ENCODE measurements at places on chromosomes 2 and 18.

- no peak for DNase-seq
Observed at GRCh38 chr2:100971221-100971620, 30.9 kb upstream of the RPL31 start.

GRCh38 chr2:128291161-128291843 is 27.4 kb downstream of the HS6ST1 start:
- DNase-seq, result no peak

DNA sequence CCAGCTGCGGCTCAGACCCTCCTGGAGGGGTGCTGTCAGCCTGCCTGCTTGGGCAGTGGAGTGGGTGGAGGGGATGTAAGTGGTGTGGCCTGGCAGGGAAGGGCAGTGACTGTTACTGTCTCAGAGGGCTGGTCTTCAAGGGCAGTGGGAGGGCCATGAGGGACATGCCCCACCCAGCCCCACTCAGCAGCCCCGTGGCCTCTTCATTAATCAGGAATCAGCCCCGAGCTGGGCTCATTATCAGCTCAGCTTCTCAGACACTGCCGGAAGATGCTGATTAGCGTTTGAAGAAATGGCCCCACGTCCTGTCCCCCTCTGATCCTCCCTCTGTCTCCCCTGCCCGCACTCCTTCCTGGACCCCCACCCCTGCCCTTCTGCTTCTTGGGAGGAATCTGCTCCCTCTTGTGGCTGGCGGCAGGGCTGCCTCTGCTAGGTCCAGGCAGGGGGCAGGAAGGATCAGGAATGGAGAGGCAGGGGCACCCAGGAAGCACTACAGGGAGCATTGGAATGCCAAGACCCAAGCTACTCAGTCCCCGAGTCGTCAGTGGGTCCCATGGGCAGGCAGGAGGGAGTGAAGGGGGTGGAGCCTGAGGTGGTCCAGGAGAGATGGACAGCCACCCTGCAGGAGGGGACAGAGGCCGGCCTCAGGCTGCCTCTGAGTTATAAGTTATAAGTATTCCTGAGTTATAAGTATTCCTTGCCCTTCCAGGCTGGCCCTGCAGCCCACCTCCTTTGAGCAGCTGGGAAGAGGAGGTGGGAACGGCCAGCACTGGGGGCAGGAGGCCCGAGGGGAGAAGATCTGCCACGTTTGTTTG is 7.0 kb downstream of the ASIC4 start:
- no peak for DNase-seq

DNA sequence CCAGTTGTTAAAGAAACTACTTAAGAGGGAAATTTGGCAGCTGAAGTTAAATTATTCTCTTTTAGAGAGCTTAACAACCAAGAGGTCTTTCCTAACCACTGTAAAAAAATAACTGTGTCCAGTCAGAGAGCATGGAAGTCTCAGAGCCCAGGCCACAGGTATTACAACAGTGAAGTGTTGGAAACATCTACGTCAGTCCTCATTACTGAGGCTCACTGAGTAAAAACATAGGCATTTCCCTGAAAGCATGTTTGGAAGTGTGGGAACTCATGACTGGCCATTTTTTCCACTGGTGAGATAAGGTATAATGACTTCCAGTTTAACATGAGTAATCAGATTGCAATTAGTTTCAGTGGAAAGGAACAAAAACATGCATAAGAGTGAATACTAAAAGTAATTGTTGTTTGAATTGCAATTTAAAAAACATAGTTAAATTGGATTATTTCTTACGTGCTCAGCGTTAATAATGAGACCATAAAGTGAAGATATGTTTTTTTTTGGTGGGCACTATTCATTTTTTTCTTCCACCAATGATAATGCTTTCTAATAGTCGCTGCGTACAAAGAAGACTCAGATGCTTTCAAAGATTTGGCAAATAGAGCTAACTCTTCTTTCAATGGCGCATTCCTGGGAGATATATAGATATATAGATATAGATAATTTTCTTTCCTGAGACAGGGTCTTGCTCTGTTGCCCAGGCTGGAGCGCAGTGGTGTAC is 60.8 kb downstream of the EFEMP1 start:
- DNase-seq, result no peak

DNA sequence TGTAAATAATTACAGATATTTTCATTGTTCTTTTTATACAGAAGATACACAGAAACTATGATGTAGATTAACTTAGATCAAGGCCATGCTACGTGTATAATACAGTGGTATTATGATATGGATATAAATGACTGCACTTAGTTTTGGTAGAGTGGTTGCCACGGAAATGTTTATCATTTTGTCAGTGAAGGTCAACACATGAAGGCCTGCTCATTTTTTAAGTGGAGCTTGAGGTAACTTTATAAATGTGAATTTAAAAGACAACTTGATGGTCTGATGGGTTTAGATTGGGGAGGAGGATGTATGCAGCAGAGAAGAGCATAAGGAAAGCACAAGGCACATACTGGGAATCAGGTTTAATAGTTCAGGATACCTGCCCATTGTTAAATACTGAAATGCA is 14.4 kb upstream of the BBS5 start:
- DNase-seq, result no peak

DNA sequence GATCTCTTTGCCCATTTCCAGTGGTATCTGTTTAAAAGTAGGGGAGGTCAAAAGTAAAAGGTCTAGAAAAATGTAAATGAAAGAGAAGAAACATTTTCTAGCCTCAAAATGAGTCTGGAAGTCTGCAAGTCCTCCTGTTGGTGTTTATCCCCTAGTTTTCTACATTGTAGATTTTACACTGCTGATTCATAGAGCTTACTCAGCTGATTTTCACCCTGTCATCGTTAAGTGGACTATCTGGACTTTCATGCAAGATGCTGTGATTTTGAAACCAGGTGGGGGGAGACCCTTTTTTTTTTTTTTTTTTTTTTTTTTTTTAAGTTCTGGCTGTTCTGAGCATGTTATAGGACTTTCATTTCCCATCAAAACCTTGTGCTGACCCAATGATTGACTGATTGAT is 10.3 kb downstream of the HOXD3 start:
- no peak for DNase-seq

DNA sequence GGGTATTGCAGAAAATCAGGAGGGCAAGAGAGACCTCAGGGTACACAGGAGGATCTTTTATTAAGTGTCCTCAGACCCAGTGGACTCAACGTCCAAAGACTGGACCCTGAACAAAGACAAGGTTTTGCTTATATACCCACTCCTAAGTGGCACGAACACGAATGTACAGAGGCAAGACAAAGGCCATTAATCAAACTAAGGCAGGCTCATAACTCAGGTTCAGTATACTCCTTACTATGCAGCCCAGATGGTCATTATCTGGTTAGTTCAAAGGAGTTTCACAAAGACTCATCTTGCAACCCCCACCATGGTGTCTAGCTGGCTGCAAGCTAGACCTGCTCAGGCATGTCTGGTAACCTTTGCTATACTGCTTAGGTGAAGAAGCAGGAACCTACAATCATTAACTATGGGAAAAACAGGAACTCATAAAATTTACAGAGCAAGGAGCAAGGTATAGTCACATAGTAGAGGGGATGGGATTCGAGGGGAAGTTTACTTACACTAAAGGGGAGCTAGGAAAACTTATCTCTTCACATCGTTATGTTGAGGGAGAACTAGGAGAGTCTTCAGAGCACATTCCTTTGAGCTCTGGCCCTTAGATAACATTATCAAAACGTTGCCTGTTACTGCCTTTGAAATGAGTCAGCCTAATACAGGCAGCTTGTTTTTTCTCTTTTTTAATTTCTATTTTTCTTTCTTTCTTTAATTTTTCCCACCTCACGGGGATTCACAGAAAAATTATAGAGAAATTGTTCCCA is 33.9 kb downstream of the SLC4A3 start:
- no peak for DNase-seq

DNA sequence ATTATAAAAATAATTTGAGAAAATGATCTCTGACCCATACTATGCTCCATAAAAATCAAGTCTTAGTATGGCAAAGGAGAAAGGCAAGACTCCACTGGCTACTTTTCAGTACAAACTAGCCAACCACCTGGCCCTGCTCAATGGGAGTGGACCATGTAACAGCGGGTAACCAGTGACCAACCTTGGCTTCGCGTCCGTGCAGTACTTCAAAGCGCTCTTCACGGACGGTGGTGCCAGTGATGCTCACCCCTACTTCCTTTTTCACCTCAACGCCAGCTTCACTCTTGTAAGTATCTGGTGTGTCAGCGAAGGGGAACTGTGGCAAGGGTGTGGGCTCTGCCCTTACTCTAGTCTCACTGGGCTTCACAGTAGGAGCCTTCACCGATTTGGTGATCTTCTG is 23.3 kb downstream of the TTN start:
- DNase-seq, result no peak

- no peak for DNase-seq
Observed at GRCh38 chr2:222256250-222256649, 42.5 kb downstream of the PAX3 start.

DNA sequence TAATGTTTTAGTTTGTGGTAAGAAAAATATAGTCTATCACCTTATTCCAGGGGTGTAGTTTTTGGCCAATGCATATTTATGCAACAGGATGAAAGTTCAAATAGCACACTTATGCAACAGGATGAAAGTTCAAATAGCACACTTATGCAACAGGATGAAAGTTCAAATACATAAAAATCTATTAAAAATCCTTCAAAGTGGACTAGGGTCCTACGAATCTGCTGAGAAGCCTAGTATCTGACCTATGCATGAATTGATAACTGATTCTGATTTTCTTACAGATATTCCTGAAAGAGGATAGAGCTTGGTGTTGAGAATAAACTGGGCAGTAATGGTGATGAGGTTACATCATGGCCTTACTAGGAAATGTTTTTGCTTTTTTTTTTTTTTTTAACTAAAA is 2.8 kb downstream of the PECR start:
- no peak for DNase-seq

DNA sequence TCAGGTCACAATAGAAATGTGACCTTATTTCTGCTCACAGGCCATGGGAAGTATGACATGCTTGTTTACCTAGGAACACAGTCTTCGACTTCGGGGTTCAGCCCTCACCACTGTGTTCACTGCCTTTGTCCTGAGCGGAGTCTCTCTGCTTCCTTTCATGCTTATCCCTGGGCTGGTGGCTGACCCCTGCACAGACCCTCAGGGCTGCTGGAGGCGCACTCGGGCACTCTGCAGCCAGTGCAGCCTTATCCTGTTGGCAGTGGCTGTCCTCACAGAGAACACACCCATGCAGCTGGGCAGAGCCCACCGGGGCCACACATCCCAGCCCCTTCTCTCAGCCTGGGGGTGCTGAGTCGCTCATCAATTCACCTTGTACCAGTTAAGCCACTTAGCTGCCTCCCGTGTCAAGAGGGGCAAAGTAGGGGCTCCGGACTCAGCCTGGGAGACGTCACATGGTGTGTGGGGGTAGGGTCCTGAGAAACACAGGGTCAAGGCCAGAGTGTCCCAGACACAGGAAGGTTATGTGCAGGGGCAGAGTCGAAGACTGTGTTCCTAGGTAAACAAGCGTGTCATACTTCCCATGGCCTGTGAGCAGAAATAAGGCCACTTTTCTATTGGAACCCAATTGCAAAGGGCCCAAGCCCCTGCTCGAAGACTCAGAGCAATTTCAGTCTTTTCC is 107.5 kb downstream of the FAM210A start:
- no peak for DNase-seq

DNA sequence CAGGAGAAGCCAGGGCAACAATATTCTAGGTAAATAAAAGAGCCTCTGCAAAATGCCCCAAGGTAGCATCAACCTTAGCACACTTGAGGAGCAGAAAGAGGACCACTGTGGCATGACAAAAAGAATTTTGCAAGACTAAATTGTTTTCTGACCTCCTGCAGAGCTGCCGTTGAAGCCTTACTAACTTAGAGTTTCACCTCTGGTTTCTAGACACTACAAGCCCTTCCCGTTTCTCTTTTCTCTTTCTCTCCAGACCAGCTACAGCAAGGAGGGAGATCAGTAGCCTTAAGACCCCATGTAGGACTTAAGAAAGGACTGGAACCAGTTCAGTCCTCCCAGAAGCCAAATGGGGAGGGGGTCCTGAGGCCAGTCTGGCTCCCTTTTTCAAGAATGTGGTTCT is 73.3 kb upstream of the SP3 start:
- DNase-seq, result no peak

- DNase-seq, result no peak
Observed at GRCh38 chr18:24414349-24415003, 12.0 kb upstream of the IMPACT start.

DNA sequence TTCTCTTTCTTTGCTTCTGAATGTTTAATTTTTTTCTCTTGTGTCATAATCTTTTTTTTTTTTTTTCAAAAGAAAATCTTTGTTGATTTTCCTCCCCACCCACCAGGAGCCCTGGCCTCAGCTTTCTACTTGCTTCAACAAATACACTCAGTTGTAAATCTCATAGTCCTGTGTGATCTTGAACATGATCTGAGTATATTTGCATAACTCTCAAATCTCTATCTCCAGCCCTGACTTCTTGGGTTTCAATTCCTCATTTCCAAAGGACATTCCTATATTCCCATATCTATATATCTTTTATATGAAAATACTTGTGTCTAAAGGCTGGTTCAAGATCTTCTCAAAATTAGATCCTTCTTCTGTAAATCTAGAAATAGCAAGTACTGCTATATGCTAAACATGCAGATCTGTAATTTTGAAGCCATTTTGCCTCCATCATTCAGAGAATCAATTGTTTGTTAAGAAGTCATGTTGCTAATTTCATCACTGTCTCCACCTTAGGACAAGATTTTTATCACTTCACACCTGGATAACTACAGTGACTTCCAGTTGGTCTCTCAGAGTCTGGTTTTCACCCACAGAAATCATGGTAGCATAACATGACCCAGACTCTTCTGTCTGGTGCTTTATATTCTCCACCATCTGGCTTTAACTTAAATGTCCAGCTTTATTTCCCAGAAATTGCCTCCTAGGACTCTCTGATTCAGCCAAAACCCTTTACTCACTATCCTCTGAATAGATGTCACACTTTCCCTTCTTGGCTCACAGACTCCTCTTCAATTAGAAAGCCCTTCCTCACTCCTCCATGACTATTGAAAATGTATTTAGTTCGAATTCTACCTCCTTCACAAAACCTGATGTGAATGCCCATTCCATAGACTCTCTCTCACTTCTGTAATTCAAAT is 98.1 kb downstream of the ZEB2 start:
- no peak for DNase-seq

DNA sequence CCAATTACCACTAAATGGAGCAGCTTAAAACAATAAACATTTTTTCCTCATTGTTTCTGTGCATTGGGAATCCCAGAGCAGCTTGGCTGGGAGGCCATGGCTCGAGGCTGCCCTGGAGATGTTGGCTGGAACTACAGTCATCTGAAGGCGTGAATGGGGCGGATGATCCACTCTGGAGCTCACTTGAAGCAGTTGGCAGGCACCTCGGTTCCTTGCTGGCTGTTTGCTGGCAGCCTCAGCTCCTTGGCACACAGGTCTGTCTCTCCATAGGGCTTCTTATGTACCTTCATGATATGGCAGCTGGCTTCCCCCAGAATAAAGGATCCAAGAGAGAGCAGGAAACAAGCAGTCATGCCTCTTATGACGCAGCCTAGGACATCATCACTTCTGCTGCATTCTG is 227.0 kb upstream of the COPS8 start:
- no peak for DNase-seq

- DNase-seq, result peak; percentile 47
Observed at GRCh38 chr2:230793572-230794359, 71.0 kb upstream of the ITM2C start.

GRCh38 chr18:7568426-7568825 is 1.3 kb downstream of the PTPRM start:
- no peak for DNase-seq

GRCh38 chr2:48218169-48218568 is 311.8 kb upstream of the STON1 start:
- no peak for DNase-seq

- no peak for DNase-seq
Observed at GRCh38 chr2:108591163-108591562, 56.9 kb downstream of the LIMS1 start.

- no peak for DNase-seq
Observed at GRCh38 chr2:139159177-139159576, 379.0 kb upstream of the NXPH2 start.

- no peak for DNase-seq
Observed at GRCh38 chr2:66753660-66754059, 318.7 kb downstream of the MEIS1 start.

Measured in activated T-helper 1 cell treated with Interleukin-2 at 50 U/mL for 16 hours (primary cell).